ENCODE measurements at places on chromosomes 7 and 10.

- DNase-seq = no peak
These were observed 235.2 kb downstream of the WDR37 start for GRCh38 chr10:1291178-1292090.

- DNase-seq = no peak
These were observed 29.7 kb downstream of the EBF3 start for GRCh38 chr10:129934196-129934925.

GRCh38 chr7:131637859-131638258, 81.4 kb upstream of the PODXL start:
- DNase-seq = no peak

- DNase-seq = no peak
These were observed 28.0 kb downstream of the VIM start for GRCh38 chr10:17256051-17256450.

GRCh38 chr10:129046065-129046681, 420.9 kb upstream of the MGMT start:
- DNase-seq = no peak

DNA sequence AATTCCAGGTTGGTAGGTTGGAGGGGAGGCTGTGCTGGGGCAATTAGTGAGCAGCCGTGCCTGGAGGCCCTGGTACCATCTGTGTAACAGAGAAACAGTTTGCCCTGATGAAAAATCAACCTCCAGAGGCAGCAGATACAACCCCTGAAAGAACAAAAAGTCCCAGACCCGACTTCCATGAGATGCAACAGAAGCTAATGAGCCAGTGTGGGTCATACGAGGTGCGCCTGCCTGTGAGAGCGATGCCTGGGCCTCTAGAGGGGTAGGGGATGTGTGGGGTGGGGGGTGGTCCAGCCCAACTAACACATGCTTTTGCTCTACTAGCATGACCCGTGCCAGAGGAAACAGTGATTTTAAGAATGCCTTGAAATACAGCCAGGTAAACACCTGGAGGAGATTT, 39.3 kb downstream of the CELF2 start:
- no peak for DNase-seq

DNA sequence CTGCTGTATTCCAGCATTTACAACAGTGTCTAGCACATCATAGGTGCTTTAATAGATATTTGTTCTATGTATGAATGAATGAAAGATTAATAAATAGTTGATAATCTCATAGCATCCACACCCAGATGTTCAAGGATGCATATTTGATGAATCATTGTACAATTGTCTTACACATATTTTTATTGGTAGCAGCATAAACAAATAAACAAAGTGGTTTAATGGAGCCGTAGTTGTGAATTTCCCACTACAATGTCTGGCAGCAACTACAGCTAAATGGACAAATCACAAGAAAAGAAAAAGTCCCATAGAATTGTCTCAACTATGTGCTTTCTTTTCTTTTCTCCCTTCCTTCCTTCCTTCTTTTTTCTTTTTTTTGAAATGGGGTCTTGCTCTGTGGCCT, 150.8 kb downstream of the NRP1 start:
- no peak for DNase-seq

- DNase-seq = no peak
These were observed 3.6 kb downstream of the ELFN1 start for GRCh38 chr7:1673581-1674118.

DNA sequence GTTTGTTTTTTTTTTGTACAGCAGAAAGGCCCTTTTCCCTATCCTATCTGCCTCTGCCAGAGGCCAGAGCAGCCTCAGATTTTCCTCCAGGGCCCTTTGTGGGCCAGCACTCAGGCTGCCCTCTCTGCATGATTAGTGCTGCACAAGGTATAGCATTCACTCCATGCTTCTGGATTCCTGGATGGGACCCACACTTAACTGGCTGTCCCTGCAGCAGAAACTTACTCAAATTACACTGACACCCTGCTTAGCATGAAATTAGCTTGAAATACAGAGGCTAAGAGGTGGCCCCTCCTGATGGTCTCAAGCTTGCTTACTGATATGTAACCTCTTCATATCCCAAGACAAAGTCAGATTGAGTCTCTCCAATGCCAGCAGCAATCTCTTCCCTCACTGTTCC, 239.3 kb downstream of the SORCS1 start:
- DNase-seq = no peak

GRCh38 chr7:138086563-138087270, 10.5 kb downstream of the AKR1D1 start:
- no peak for DNase-seq

- no peak for DNase-seq
These were observed 3.1 kb downstream of the PLAU start for GRCh38 chr10:73914036-73914435.

GRCh38 chr10:104322416-104322782, 15.9 kb downstream of the ITPRIP start:
- no peak for DNase-seq

GRCh38 chr7:143374561-143374960, 6.6 kb upstream of the ZYX start:
- no peak for DNase-seq

- DNase-seq = no peak
These were observed 280.4 kb downstream of the KCNMA1 start for GRCh38 chr10:77357185-77357584.

GRCh38 chr10:117399341-117400196, 24.3 kb upstream of the PDZD8 start:
- DNase-seq = no peak

DNA sequence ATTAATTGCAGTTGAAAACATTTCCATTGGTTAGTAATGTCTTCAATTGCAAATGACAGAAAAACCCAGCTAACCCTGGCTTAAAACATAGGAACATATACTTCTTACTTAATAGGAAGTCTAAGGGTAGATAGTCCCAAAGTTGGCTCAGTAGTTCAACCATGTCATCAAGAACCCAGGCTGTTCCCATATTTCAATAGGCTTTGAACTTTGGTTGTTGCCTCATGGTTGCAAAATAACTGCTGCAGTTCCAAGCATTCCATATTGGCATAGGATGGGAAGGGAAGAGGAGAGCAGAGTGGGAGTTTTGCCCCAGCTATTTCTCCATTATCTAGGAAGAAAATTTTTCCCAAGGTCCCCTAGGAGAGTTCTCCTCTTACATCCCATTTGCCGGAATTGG, 81.4 kb upstream of the EEPD1 start:
- DNase-seq = no peak

- no peak for DNase-seq
These were observed 40.4 kb upstream of the SCIN start for GRCh38 chr7:12529971-12530710.

GRCh38 chr10:16592378-16592777, 70.7 kb upstream of the C1QL3 start:
- DNase-seq = no peak

DNA sequence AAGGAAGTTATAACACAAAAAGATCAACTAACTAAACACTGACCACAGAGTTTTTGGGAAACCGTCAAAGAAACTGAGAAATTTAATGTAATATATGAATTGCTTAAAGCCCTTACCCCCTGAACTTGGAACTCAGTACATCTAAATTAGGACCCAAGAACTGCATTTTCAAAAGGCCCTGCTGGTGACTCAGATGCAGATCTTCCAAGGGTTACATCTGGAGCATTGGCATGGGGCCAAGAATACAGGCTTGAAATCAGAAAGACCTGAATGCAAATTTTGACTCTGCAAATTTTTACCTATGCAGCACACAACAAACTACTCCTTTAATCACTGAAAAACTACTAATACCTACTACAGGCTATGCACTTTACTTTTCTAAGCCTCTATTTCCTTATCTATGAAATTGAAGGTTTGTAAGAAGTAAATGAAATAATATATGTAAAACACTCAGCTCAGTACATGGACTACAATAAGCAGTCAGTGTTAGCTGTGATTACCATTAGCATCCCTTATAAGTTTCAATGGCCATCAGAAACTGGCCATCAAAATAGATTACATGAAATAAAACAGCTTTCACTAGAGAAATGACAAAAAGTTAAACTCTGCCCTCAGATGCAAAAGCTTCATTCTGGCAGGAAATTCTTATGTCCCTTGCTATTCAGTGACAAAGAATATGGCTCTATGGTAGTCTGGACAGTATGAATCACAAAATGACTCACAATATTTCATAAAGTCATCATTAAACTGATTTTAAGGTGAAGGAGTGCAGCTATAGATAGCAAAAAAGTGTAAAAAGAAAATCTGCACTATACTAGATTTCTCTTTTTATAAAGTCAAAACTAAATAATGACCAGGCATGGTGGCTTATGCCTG, 43.6 kb downstream of the NSUN6 start:
- DNase-seq = no peak

GRCh38 chr10:70493660-70494234, 15.2 kb downstream of the PALD1 start:
- no peak for DNase-seq

DNA sequence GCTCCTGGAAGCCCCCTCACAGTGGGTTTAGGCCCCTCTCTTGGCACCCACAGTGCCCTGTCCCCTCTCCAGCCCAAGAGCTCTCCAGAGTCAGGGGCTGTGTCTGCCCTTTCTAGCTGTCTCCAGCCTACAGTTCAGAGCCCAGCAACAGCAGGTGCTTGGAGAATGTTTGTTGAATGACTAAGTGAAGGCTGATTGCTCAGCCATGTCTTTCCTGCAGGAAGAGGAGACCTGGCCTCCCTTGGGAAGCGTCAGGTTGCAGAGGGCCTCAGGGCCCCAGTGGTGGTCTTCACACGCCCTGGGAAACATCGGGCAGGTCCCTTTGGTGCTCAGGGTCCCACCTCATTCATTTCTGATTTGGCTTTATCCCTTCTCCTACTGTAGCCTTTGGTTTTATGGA, 62.5 kb downstream of the GTF2IRD1 start:
- no peak for DNase-seq

- DNase-seq = no peak
These were observed 1222.6 kb upstream of the LRRN3 start for GRCh38 chr7:109868215-109868860.

DNA sequence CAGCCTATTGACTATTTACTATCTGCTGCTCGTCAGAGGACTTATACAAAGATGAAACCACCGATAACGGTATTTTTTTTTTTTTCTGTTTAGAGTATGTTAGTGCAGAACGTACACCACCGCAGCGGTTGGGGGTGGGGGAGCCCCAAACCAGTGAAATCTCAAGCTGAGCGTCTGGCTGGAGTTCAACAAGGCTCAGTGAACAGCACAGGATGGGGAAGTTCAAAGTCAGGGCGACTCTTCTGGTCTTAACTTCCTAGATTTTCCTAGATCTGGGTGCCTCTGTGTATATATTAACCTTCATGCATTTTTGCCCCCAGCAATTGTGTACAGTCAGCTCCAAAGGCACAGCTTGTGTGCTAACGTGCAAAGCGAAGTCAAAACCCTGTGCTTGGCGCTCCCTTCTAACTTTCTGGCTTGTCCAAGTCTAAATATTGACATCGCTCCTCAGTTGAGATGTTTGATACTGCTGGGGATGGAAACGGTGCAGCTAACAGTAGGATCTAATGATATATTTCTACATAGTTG, 1.1 kb downstream of the RHOBTB1 start:
- no peak for DNase-seq

DNA sequence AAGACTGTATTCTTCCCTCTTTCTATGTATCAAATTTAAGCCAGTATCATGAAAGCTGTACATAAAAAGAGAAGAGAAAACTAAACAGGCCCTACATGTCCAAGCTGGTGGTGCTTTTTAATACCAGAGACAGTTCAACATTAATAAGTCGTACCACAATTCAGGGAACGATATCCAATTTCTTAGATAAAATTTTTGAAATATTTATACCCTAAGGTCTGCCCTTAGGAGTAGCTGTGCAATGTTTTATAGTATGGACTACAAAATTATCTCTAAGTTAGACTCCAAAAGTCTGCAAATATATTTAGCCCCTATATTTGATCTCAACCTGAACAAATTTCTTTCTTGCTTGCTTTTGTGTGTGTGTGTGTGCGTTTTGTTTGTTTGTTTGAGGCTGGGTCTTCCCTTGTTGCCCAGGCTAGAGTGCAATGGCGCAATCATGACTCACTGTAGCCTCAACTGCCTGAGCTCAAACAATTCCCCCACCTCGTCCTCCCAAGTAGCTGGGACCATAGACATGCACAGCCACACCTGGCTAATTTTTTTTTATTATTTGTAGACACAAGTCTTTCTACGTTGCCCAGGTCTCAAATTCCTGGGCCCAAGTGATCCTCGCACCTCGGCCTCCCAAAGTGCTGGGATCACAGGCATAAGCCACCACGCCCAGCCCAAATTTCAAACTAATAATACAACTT, 13.2 kb downstream of the ARHGAP19 start:
- DNase-seq = no peak

GRCh38 chr10:12588091-12588860, 238.9 kb downstream of the CAMK1D start:
- no peak for DNase-seq

DNA sequence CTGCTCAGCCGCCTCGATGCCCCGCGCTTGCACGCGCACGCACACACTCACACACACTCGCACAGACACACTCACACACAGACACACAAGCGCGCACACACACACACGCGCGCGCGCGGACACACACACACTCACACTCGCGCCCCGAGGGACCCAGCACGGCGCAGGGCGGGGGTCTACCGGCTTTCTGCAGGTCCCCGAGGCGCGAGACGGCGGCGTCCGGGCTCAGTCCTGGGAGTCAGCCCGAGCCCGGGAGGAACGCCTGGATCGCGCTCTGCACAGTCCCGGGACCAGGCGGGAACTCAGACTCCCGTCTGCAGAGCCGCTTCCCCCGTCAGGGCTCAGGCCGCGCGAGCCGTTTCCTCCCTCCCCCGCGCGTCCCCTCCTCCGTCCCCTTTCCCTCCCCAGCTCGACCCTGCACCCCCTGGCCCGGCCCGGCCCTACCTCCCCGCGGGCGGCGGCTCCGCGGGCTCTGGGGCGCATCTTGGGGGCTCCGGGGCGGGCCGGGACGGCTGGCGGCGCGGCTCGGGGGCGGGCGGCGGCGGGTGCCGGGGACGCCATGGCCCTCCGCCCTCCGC, 464 bp downstream of the DENND2A start:
- DNase-seq = no peak

DNA sequence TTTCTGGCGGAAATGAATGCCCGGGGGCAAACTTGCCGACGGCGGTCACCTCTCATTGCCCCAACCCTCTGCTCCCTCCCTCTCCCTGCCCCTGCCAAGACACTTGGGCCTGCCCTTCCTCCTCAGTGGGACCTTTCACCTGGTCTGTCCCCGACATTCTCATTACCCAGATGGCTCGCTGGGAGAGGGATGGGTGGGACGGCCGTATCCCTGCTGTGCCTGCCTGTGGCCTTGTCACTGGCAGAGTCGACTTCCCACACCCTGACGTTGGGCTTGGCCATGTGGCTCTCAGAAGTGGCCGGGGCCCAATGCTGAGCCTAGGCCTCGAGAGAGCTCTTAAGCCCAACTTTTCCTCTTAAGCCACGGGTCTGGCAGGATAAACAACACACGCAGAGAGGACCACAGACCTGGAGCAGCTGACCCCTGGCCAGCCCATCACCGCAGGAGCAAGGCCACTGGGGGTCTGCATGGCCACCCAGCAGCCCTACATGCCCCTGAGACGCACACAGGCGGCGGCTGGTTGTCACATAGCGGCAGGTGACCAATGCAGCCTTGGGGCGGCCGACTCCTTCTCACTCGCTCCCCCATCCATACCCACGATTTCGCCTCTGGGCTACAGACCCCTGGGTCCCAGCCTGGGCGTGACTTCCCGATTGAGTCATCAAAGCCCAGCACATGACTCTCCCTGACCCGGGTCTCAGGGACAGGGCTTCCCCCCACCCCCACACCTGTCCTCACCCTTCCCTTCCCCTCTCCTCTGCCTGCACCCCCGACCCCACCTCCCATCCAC, 40.1 kb downstream of the SLC29A4 start:
- DNase-seq = no peak
